ENCODE measurements at places on chromosomes 12 and 14.

GRCh38 chr14:87540339-87540738 lies 452.6 kb downstream of the GALC start:
- DNase-seq: no peak

- DNase-seq: no peak
Measured at GRCh38 chr14:61563880-61564617, 131.3 kb upstream of the HIF1A start.

DNA sequence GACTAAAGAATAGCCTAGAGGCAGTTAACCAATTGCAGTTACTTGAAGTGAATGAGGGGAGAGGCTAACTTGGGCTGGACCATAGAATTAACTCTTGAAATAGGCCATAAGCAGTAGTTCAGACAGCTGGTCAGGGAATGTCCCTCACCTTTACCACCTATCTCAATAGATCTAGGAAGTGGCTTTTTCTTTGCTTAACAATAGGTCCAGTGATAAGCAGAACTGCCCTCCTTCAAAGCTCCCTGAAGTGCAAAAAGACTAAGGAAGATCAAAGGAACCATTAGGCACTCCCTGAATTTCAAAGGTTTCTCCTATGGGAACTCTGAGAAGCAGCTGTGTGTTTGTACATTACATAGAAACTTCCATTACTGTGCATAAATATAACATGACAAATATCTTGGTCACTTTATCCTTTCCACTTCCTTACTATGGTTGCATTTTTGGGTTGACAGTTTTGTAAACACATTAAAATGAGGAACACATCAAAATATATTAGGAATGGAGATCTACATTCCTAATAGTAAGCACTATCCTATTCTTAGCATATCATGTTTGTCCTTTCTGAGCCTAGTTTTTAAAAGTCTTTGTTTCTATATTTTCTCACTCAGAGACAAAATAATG lies 7.2 kb upstream of the NAA30 start:
- DNase-seq: no peak

- DNase-seq: no peak
Measured at GRCh38 chr12:6866920-6867412, 365 bp upstream of the TPI1 start.

- no peak for DNase-seq
Measured at GRCh38 chr12:66002812-66003211, 127.7 kb downstream of the LLPH start.

- peak; percentile 14 for DNase-seq
Measured at GRCh38 chr14:56002876-56003625, 115.2 kb upstream of the PELI2 start.

DNA sequence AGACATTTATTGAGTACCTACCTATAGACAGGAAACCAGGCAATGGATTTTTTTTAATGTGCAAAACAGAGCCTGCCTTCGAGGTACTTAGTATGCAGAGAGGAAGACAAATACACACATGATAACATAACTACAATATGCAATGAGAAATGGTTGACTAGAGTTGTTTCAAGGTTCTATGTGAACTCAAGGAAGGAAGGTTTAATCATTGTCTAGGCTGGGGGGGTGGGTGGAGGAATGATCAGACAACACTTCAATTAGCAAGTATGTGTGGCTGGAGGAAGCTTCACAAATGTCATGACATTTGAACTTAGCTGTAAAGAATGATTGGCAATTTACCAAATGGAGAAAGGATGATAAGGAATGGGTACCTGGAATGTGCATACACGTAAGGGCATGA lies 985.3 kb downstream of the FLRT2 start:
- no peak for DNase-seq

- DNase-seq: peak; percentile 80
Measured at GRCh38 chr12:100953217-100953616, 158.6 kb downstream of the ANO4 start.

DNA sequence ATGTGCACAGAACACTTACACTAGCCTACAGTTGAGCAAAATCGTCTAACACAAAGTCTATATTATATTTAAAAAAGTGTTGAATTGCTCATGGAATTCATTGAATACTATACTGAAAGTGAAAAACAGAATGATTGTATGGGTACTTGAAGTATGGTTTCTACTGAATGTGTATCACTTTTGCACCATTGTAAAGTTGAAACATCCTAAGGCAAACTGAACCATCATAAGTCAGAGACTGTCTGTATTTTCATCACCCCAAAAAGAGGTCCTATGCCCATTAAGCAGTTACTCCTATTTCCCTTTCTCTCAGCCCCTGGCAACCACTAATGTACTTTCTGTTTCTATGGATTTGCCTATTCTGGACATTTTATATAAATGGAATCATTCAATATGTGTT lies 4.4 kb upstream of the AMIGO2 start:
- no peak for DNase-seq

GRCh38 chr12:109710747-109711595 lies 2.7 kb upstream of the FAM222A start:
- DNase-seq: no peak

DNA sequence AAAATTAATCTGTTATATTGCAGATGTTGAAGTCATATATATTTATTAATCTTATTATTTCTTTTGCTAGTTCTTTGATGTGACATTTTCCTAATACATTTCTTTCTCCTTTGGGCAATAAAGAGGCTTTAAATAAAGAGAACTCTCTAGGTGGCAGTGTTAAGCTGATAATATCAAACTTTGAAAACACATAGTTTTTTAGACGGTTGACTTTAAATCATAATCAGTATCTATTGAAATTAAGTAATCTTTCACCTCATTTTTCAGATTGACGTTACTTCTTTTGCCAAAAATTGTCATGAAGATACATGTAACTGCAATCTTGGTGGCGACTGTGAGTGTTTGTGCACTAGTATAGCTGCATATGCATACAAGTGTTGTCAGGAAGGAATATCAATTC lies 130.8 kb upstream of the PTPRQ start:
- no peak for DNase-seq

DNA sequence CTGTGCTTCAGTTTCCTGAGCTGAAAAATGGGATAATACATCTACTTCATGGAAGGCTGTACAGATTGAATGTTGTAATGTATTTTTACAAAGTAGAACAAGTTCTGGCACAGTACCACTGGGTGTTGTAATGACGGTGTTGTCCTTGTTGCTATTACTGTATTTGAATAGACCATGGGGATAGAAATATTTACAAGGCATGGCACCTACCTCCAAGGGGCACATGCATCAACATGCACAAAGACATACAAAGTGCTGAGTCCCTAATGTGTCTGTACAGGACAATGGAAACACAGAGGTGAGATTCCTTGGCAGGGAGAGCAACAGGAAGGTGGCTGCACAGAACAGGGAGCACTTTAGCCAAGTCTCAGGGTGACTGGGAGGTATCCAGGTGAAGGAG lies 930.6 kb upstream of the TMEM132C start:
- no peak for DNase-seq

GRCh38 chr12:124938587-124938986 lies 24.1 kb upstream of the UBC start:
- DNase-seq: peak; percentile 19

- DNase-seq: no peak
Measured at GRCh38 chr12:52217223-52217622, 15.8 kb upstream of the KRT7 start.

GRCh38 chr12:113418213-113418879 lies 3.8 kb upstream of the SDSL start:
- no peak for DNase-seq

DNA sequence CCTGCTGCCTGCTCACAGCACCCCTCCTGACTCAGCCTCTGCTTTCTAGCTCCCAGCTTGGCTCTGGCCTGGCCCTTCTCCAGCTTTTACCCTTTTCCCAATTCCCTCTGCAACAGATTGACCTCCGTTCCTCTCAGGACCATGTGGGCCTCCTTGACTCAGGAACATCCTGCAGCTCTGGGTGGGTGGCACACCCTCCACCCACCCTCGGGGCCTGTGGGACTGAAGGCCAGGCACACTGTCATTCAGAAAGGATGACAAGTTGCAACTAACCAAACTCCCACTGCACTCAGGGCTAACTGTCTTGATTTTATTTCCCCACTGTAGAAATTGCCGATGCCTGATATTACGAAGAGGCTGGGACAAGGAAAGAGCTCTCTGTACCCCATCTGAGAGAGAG lies 59.4 kb downstream of the HELB start:
- no peak for DNase-seq

DNA sequence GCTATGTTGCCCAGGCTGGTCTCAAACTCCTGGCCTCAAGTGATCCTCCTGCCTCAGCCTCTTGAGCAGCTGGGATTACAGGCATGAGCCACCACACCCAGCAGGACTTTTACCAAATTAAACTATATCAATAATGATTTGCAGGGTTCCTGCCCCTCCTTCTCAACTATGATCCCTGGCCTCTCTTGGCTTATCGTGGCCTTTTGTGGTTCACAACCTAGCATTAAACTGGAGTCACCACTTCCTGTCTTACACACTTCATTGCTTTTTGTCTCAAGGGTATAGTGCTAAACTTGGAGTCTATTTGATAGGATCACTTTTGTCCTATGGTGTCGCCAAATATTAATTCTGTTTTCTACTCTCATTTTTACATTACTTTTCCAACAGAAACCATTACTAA lies 64.5 kb downstream of the SEC23A start:
- DNase-seq: no peak

DNA sequence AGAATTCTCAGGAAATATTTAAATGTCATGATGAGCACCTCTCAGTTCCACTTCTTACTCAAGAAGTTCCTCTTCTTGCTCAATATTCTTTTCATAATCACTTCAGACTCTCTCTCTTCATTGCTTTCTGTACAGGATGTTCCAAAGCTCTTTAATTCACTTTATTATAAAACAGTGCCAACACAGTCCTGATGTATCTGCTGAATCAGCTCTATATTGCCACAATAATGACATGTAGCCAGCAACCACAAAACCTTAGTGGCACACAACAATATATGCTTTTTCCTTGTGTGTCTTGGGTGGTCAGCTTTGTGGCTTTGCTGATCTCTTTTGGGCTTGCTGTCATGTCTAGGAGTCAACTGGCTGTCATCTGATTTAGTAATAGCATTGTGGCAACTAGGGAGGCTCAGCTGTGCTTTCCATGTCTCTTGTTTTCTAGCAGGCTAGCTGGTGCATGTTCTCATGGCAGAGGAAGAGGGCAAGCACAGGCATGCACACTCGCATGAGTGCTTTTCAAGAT lies 52.8 kb upstream of the SLC2A13 start:
- no peak for DNase-seq

DNA sequence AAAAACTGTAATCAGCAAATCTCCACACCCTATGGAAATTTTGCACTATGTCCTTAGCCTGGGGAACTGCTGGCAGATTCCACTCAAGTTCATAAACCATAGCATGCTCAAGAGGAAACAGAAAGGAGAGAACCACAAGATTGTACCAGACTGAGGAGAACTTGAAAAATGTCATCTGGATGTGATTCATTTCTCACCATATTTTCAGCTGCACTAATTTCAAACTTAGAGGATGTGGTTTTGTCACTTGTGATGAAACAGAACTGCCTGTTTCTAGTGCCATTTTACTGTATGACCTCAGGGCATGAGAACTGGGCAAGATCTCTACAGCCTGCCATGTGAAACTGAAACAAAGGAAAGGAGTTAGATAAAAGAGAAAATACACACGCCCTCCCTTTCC lies 1493.1 kb upstream of the FLRT2 start:
- peak; percentile 65 for DNase-seq

DNA sequence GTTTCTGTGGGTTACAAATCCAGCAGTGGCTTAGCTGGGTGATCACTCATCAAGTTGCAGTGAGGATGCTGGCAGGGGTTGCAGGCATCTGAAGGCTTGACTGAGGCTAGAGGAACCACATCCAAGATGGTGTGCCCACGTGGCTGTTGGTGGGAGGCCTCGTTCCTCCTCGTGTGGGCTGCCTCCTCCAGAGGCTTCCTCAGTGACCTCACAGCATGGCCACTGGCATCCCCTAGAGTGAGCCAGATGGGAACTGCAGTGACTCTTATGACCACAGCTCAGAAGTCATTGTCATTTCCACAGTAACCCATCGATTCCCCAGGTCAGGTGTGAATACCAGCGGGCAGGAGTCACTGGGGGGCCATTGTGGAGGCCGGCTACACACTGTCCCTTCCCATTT lies 17.8 kb downstream of the AACS start:
- no peak for DNase-seq

DNA sequence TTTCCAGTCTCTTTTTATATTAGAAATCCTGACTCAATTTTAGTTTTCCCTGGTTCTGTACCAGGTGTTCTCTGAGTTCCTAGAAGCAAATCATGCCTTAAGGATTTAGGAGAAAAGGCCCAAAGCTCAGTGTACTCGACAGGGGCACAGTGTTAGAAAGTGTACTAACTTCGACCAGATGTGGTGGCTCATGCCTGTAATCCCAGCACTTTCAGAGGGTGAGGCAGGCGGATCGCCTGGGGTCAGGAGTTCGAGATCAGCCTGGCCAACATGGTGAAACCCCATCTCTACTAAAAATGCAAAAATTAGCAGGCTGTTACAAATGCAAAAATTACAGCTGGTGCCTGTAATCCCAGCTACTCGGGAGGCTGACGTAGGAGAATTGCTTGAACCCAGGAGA lies 12.0 kb downstream of the VEZT start:
- no peak for DNase-seq

GRCh38 chr12:89571491-89572195 lies 45.8 kb upstream of the POC1B start:
- DNase-seq: no peak

- no peak for DNase-seq
Measured at GRCh38 chr12:94513527-94513926, 53.9 kb upstream of the CEP83 start.

- DNase-seq: no peak
Measured at GRCh38 chr12:75087654-75088053, 122.0 kb downstream of the KCNC2 start.

GRCh38 chr14:74867673-74868072 lies 8.3 kb downstream of the PROX2 start:
- DNase-seq: no peak

- DNase-seq: no peak
Measured at GRCh38 chr14:28762303-28762954, 4.2 kb upstream of the FOXG1 start.

DNA sequence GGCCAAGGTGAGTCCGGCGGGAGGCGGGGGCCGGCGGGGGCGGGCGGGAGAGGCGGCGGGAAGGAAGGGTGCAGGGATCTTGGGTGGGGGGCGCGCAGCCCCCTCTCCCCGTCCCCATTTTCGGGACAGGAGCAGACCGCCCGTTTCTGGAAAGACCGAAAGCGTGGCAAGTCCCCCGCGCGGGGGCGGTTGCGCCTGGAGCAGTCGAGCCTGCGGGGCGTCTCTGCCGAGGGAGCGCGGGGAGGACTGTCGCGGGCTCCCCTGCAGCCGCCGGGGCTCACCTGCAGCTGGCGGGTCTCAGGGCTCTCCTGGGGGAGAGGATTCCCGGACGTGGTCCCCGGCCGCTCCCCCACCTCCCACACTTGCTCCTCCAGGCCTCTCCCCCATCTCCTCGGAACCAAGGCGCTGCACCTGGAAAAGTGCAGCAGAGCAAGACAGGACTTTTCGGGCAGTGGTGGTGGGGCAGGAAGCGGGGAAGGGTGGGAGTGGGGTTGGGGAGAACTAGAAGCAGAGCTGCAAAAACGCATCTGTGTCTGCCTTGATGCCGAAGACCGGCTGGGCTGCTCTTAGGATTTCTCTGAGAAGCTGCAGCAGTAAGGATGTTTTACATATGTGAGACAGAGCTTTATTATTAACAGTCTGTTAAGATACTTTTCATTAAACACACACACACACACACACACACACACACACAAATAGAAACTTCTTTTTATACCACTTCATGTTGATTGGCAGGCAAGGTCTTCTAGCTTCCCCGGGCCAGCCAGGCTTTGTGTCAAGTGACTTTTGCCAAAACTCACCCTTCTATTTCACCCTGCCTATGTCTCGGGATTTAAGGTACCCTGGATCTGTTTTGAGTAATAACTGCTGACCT lies 677 bp downstream of the C12orf75 start:
- DNase-seq: peak; percentile 33

Data from MM.1S (cell line).